K562 (cell line): ENCODE measurements at places on chromosomes 6 and 20. TPM values are rescaled to one million over a fixed set of nuclear protein-coding genes. Genes with fewer than 3 reads are reported as not detected.

The DSP gene
- polyA plus RNA-seq, result 0.01 TPM in 1 of 2 replicates, not detected in the other

The ZNFX1 gene
- polyA plus RNA-seq, result 7.2 and 7.6 TPM in 2 replicates

DNA sequence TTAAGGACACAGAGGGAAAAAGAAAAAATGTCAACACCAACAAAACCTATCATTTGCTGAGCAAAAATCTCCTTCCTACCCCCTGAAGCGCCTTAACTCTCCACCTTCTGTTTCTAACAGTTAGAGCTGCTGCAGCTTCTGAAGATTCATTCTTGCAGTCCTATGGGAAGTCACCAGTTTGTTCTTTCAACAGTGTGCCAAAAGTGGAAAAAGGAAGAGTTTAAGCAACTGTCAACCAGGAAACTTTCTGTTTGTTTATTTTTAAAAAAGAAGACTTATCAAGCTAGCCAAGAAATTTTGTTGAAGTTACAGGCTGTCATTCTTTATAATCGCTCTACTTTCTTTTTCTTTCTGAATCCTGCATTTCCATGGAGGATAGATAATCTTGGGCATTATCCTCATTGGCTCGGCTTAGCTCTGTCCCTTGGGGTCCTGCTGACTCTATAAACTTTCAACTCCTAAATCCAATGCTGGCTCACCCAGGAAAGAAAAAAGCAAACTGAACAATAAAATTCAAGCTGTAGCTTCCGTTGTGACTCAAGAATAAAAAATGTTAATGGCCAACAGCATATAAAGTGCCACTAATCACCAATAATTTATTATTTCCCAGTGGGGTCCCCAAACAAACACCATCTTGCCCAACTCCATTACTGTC, 172.8 kb upstream of the CITED2 start:
- no peak for DNase-seq

DNA sequence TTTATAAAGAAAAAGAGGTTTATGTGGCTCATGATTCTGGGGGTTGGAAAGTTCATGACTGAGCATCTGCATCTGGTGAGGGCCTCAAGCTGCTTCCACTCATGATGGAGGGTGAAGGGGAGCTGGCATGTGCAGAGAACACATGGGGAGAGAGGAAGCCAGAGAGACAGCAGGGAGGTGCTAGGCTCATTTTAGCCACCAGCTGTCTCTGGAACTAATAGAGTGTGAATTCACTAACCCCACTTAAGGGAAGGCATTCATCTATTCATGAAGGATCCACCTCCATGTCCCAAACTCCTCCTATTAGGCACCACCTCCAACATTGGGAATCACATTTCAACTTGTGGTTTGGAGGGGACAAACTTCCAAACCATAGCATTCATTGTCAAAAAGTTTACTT, 137.3 kb upstream of the PMEPA1 start:
- DNase-seq, result no peak
